Stimulated activated CD4-positive, alpha-beta T cell treated with anti-CD3 and anti-CD28 coated beads, Interleukin-1b, Interleukin-23, amount 100 ng/mL, for 4 hours (primary cell): ENCODE measurements at places on chromosomes 5 and 9.

DNA sequence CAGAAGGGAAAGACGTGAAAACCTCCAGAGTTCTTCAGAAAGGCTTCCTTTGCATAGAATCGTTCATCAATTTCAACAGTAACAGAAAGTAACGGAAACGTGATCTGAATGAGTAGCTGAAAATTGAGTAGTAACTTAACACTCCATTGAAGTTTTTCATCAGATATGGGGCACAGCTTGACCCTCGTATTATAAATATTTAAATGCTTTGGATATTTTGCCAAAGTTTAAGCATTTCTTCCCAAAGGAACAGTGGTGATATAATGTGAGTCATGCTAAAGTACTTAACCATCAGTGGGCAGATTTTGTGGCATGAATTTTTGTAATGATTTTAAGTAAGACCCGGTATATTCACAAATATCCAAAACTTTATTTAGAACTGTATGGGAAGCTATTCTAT is 67.4 kb upstream of the ADAMTS19 start:
- no peak for DNase-seq

DNA sequence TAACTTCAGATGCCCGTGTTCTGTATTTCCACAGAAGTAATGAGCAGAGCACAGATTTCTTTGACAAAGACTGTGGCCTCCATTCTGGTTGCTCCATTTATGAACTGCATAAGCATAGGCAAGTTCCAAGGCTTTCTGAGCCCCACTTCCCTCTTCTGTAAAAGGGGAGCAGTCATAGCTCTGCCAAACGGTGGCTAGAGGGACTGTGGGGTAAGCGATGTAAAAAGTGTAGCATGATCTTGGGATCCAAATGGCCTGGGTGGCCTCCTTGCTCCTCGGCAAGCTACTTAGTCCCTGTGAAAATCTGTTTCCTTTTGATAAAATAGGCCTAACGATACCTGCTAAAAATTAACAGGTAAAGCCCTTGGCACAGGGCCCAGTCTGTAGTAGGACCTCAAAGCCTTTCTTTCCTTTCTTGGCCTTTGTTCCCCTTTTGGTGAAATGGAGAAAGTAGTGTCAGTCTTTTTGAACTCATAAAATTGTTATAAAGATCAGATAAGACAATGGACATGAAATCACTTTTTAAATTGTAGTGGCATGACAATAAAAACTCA is 646.6 kb downstream of the ACTL7B start:
- no peak for DNase-seq

DNA sequence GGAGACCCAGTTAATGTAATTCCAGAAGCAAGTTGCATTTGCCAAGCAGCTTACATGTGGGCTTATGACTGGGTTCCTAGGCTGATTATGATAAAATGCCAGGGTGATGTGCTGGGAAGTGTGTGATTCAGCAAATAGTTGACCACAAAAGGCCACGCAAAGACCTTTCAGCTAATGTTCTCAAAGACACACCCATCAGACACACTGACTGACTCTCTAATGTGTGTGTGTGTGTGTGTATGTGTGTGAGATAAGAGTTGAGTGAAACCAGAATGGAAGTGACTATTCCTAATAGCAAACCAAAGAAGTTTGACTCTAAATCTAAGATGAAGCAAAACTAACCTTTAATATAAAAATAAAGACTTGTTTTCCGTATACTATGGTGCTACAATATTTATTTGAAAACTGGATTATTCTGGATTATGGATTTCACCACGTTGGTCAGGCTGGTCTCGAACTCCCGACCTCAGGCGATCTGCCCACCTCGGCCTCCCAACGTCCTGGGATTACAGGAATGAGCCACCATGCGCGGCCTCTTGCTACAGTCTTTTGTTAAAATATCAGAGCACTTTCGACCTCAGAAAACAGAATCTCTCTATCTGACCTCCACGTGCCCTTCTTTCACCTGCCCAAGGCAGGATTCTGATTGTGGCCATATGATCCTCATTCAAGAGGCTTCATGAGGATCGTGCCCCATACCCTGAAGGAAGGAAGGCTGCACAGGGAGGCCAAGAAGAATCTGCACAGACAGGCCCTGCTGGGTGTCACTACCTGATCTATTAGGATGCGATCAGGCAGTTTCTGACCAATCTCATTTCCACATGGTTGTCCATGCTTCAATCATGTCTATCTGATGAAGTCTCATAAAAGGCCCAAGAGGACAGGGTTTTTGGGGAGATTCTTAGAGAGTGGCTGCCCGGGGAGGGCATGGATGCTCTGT is 75.6 kb downstream of the USP20 start:
- no peak for DNase-seq

- no peak for DNase-seq
Measured at GRCh38 chr9:37437621-37438020, 15.1 kb downstream of the GRHPR start.

GRCh38 chr5:83172655-83173054 is 95.3 kb downstream of the XRCC4 start:
- no peak for DNase-seq

DNA sequence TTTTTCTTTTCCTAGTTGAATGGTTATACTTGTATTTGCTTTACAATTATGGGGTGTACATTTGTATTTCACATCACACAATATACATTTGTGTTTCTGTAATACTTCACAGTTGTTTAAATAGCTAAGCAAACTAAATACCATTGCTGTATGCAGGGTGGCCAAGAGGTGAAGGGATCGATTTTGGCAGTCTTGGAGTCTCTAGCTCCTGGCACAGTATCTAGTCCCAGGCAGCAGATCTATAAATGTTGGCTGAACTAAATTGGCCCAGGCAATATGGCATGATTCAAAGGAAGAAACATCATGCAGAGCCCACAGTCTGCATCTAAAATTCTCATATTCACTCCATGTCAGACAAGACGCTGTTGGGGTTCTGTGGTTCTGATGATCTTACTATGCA is 110.1 kb upstream of the GPBP1 start:
- no peak for DNase-seq

DNA sequence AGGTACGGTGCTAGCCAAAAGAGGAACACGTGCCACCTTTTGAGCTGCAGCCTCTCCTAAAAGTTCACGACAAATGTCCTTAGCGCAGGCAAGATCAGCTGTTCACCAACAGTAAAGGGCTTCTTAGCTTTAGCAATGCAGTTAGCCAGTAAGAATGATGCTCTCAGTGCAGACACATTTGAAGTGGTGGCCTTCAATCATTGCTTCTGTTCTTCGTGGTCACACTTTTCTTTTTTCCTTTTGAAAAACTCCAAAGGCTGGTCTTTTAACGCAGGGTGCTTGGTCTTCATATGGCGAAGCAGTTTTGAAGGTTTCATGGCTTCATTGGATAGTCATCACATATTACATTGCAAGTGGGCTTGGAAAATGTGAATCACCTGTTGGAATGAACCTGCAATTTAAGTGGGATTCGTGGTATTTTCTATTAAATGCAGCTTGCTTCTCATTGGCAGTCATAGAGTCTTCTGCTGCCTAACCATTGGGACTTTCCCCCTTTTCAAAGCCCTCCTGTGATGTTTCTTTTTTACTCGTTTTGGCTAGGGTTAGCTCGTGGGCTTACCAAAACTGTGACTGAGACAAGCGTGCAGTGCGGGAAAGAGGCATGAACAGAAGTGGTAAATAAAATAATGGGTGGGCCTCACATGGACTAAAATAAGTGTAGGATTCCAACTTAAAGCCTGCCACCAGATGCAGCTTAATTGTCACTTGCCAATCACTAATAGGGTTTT is 100.9 kb downstream of the MRPL36 start:
- no peak for DNase-seq

GRCh38 chr5:150180241-150181026 is 9.4 kb upstream of the SLC6A7 start:
- DNase-seq = no peak

- DNase-seq = no peak
Measured at GRCh38 chr9:98740226-98740881, 31.6 kb upstream of the GABBR2 start.
